Stimulated activated CD4-positive, alpha-beta T cell treated with anti-CD3 and anti-CD28 coated beads, Interleukin-1b, Interleukin-23, amount 100 ng/mL, for 4 hours (primary cell): ENCODE measurements at places on chromosomes 2 and 18.

- no peak for DNase-seq
Measured at GRCh38 chr2:99670768-99671734, 181.2 kb upstream of the REV1 start.

- DNase-seq = no peak
Measured at GRCh38 chr2:145230546-145230945, 710.6 kb upstream of the ZEB2 start.

DNA sequence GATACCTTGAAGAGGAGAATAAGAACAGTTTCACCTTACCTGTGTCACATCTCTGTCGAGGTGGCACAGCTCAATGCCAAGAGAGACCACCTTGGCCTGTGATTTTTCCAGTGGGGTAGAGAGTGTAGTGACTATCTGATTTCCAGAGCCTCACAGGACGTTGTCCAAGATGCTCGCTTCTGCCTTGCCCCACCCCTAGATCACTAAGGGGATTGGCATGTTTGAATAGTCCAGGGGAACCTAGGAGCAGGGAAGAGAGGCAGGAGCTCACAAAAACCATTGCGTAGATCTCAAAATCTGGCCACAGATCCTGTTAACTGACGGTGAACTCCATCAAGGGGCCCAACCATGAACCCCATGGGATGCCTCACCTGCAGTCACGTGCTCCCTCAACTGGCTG lies 24.2 kb downstream of the TMEM178A start:
- DNase-seq = no peak

- no peak for DNase-seq
Measured at GRCh38 chr2:56889738-56890137, 705.9 kb downstream of the CCDC85A start.

DNA sequence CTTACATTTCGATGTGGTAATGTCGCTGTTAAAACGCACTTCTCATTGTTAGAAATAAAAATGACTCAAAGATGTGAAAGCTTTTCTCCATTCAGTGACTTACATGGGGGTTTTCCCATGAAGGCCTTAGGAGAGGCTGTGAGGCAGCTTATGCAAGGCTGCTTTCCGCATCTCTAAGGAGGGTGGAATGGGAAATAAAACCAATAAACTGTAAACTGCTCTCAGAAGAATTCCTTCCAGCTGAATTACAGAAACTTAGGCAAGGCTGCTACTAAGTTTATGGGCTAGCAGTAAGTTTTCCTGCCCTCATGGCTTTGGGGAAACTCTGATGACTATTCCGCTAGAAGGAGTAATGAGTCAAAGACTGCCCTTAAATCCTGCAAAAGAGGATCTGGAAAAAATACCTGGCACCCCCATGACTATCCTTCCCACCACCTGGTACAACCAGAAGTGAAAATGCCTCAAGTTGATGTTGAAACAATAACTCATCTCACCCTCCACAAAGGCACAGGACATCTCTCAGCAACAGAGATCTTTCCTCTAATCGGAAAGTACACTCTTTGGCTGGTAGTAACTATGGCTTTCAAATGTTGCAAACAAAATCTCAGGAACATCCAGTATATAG lies 97.7 kb upstream of the SMAD7 start:
- no peak for DNase-seq

DNA sequence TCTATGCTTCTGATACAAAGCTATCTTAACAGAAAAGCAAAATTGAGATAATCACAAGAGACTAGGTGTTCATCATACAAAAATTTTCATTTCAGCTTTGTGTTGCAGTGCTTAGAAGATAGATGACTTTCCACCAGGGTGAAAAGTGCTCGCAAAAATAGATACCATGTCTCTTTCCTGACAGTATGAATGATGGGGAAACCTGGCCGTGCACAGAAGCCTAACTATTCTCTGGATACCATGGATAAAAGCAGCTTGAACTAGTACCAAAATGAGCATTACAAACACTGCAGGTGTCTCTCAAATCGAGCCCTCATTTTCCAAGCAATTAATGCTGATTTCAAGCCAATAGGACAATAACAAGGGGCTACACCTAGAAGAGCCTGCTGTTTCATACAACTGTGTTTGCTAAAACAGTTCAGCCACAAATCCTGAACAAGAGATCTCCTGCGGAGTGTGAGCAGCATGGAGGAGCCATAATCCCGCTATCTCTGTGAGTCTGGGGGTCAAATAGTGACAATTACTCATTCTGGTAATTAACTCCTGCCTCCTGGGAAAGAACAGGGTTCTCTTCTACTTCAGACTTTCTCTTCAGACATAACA lies 507.6 kb downstream of the PID1 start:
- no peak for DNase-seq

GRCh38 chr18:13889671-13890070 lies 25.7 kb downstream of the MC2R start:
- no peak for DNase-seq

- no peak for DNase-seq
Measured at GRCh38 chr2:223114917-223115316, 62.9 kb downstream of the KCNE4 start.

- DNase-seq = no peak
Measured at GRCh38 chr18:9280849-9281248, 53.7 kb upstream of the TWSG1 start.

GRCh38 chr2:59046401-59047372 lies 805.6 kb upstream of the FANCL start:
- no peak for DNase-seq

GRCh38 chr2:25265802-25266201 lies 75.9 kb downstream of the DNMT3A start:
- DNase-seq = no peak
